ENCODE measurements at places on chromosomes 4 and X. TPM values are rescaled to one million over a fixed set of nuclear protein-coding genes. Genes with fewer than 3 reads are reported as not detected.

DOK7 gene
- total RNA-seq, result not detected

GRCh38 chrX:139423186-139423585 lies 107.4 kb upstream of the F9 start:
- no peaks in the 10 kb centered on the region for H3K36me3 ChIP-seq
- DNase-seq, result no peak
- H3K27me3 ChIP-seq, result no peaks in the 10 kb centered on the region

GRCh38 chrX:41047878-41048534 lies 37.2 kb upstream of the USP9X start:
- H3K4me1 ChIP-seq, result peaks cover 9% of the 10 kb centered on the region
- no peak overlapping the region for H3K4me3 ChIP-seq
- H3K36me3 ChIP-seq, result no peaks in the 10 kb centered on the region
- DNase-seq, result peak; percentile 62
- H3K27ac ChIP-seq, result peak overlapping the region; percentile 73

DNA sequence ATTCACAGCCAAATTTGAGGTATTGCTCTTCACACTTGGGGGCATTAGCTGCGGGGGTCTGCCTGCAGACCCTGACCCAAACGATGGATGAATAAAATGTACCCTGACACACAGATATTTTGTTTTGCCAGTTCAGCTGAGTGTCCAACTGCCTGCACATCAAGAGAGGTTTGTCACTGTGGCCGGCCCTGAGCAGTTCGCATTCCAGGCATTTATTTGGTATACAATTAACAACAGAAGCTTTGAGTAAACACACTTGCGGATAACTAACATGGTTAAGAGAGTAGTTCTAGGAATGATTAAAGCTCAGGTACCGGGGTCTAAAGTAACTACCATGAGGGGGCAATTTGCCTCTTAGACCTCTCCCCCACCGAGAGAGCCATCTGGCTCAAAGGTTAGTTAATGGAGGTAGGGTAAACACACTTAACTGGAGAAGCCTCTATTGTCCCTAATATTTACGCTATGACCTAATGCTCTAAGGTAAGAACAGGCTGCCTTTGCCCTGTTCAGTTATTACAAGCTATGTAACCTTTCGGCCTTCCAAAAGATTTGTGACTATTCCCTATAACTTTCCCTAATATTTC lies 162.0 kb downstream of the SNCA start:
- no peak overlapping the region for H3K4me3 ChIP-seq
- no peaks in the 10 kb centered on the region for H3K4me1 ChIP-seq
- H3K36me3 ChIP-seq, result no peaks in the 10 kb centered on the region
- no peak overlapping the region for H3K27ac ChIP-seq
- H3K27me3 ChIP-seq, result no peaks in the 10 kb centered on the region
- DNase-seq, result no peak

DNA sequence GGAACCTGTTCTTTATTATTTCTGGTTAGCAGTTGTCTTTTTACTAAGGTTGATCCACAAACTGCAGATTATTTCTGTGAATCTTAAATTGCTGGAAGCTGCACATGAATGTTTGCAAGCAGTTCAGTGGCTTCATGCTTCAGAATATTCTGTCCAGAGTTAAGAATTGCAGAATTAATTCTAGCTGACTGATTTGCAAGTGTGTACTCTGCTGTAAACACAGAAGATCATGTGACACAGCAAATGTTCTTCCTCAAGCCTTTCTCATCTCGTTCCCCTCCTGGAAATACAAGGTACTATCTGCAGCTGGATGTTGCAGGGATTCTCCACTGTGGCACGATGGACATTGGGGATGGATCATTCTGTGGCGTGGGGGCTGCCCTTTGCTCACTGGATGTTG lies 16.8 kb upstream of the CLTRN start:
- H3K4me3 ChIP-seq, result no peak overlapping the region
- peaks cover 2% of the 10 kb centered on the region for H3K4me1 ChIP-seq
- no peak for DNase-seq
- no peaks in the 10 kb centered on the region for H3K36me3 ChIP-seq
- H3K27ac ChIP-seq, result no peak overlapping the region
- no peaks in the 10 kb centered on the region for H3K27me3 ChIP-seq

DNA sequence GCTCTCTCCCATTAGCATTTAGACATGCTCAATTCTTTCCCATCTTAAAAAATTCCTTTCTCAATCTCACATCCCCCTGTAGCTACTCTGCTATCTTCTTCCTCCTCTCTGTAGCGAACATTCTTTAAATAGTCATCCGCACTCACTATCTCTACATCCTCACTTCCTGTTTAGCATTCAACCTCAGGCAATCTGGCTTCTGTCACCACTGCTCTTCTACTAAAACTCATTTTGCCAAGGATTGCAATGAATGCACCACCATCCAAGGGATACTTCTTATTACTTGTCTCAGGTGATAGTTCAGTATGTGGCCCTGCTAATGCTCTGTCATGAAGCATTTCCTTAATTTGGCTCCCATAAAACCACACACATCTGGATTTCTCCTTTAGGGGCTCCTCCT lies 10.9 kb upstream of the TET2 start:
- H3K27me3 ChIP-seq, result no peaks in the 10 kb centered on the region
- H3K27ac ChIP-seq, result no peak overlapping the region
- H3K36me3 ChIP-seq, result no peaks in the 10 kb centered on the region
- H3K4me1 ChIP-seq, result no peaks in the 10 kb centered on the region
- no peak overlapping the region for H3K4me3 ChIP-seq

DNA sequence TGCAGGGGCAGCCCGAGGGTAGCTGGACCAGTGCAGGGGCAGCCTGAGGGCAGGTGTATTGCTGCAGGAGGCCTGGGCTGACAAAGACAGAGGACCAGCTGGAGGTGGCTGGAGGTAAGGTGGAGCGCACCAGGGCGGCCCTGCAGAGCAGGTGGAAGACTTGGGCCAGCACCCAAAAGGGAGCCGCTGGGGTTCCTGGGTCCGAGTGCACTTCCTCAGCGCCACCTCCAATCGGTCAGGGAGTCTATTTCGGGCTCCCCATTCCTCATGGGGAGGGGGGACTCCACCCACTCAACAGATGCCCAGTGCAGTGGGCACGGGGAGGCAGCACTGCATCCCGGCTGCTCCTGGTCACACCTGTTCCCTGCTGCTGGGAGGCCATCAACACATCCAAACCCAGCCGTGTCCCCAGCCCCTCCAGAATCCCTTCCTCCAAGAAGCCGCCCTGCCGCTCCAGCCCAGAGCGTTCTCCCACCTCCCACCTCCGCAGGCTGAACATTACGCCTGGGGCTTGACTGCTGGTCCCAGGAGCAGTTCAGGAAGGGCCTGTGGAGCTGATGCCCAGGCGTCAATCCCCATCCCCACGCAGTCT lies 1.5 kb downstream of the LRPAP1 start:
- H3K4me1 ChIP-seq, result peaks cover 9% of the 10 kb centered on the region
- no peaks in the 10 kb centered on the region for H3K27me3 ChIP-seq
- no peak for DNase-seq
- peak overlapping the region; percentile 97 for H3K4me3 ChIP-seq

- H3K4me3 ChIP-seq, result no peak overlapping the region
- H3K36me3 ChIP-seq, result no peaks in the 10 kb centered on the region
- no peaks in the 10 kb centered on the region for H3K4me1 ChIP-seq
- no peaks in the 10 kb centered on the region for H3K27me3 ChIP-seq
- no peak overlapping the region for H3K27ac ChIP-seq
These were observed 157.3 kb upstream of the TET2 start for GRCh38 chr4:104989371-104989770.

All from transverse colon (tissue), 4 donors.